ENCODE measurements at places on chromosomes 11 and 22. TPM values are rescaled to one million over a fixed set of nuclear protein-coding genes. Genes with fewer than 3 reads are reported as not detected.

Gene CD3E
- 1.4 TPM for total RNA-seq

Gene HTR3A
- 0.91 TPM for total RNA-seq

Gene IGSF9B
- total RNA-seq: 1.1 TPM

Gene TREH
- total RNA-seq: 1.1 TPM

Gene RCOR2
- total RNA-seq: 0.37 TPM

Gene SERGEF
- total RNA-seq: 17.8 TPM

Gene CASP4
- 51.0 TPM for total RNA-seq

Gene MRGPRE
- not detected for total RNA-seq

Gene MICAL3
- total RNA-seq: 24.2 TPM

- H3K27ac ChIP-seq: no peak overlapping the region
- no peaks in the 10 kb centered on the region for H3K27me3 ChIP-seq
- H3K36me3 ChIP-seq: no peaks in the 10 kb centered on the region
- H3K4me3 ChIP-seq: no peak overlapping the region
- DNase-seq: no peak
- H3K4me1 ChIP-seq: no peaks in the 10 kb centered on the region
Measured at GRCh38 chr22:22215659-22216449, 28.7 kb upstream of the VPREB1 start.

DNA sequence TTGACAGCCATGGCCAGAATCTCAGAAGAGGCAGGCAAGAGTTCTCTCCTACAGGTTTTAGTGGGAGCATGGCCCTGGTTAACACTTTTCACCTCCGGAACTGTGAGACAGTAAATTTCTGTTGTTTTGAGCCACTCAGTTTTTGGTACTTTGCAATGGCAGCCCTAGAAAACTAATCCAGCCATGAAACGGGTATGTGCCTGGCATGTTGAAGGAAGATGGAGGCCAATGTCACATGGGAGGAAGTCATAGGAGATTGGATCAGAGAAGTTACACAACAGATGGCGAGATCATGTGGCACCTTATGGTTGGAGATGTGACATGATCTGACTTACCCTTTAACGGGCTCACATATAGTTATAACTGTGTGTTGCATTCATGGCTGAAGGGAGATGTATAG, 63.2 kb upstream of the EED start:
- no peaks in the 10 kb centered on the region for H3K27me3 ChIP-seq
- no peak for DNase-seq
- no peaks in the 10 kb centered on the region for H3K36me3 ChIP-seq
- H3K4me1 ChIP-seq: no peaks in the 10 kb centered on the region

GRCh38 chr11:20023082-20023426, 137.2 kb downstream of the DBX1 start:
- no peaks in the 10 kb centered on the region for H3K36me3 ChIP-seq
- H3K27me3 ChIP-seq: no peaks in the 10 kb centered on the region
- peaks cover 18% of the 10 kb centered on the region for H3K4me1 ChIP-seq
- no peak overlapping the region for H3K27ac ChIP-seq
- no peak for DNase-seq
- H3K4me3 ChIP-seq: peak overlapping the region; percentile 38

- peaks cover 13% of the 10 kb centered on the region for H3K4me1 ChIP-seq
- no peak for DNase-seq
Measured at GRCh38 chr11:16335236-16335962, 20.9 kb downstream of the SOX6 start.

DNA sequence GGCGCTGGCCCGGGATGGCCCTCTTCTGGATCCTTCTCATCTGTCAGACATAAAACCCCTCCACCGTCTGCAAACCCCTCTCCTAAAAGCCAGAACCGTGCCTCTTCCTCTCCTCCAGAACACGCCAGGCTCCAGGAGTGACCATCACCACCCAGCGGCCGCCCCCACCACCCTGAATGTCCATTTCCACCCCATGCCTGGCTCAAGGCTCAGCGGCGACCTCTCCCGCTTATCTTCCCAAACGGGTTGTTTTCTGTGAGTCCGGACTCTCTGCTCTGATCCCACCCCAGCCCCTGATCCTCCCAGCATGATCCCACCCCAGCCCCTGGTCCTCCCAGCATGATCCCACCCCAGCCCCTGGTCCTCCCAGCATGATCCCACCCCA, 37.6 kb downstream of the CELSR1 start:
- H3K27ac ChIP-seq: no peak overlapping the region
- H3K4me1 ChIP-seq: no peaks in the 10 kb centered on the region

- no peak for DNase-seq
- H3K36me3 ChIP-seq: no peaks in the 10 kb centered on the region
- H3K27me3 ChIP-seq: no peaks in the 10 kb centered on the region
- H3K4me1 ChIP-seq: peaks cover 3% of the 10 kb centered on the region
- H3K27ac ChIP-seq: no peak overlapping the region
Measured at GRCh38 chr11:104898685-104899013, 389 bp upstream of the CASP12 start.

DNA sequence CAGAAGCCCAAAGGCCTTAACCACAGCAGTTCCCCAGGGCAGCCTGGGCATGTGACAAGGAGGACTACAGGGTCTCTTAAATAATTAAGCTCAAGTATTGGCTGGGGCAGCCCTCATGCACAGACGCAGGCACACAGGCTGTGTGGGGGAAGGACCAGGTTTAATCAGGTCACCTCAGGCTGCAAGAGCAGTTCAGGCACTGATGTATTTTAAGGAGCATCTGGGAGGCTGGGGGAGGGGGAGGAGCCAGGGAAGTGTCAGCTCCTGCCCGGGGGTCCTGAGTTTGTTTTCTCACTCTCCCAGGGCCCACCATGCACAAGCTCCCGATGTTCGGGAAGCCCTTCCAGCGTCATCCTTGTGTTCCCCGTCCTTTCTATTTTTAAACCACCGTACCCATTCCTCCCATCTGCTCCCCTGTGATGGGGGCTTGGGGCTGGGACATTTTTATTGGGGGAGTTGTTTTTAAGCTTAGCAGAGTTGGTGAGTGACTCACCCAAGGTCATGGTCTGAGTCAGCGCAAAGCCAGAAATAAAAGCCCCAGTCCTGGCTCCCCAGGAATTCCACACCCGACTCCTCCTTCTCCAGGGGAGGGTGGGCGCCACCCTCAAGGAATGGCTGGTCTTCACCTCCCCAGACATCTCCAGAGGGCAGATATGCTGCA, 2.4 kb downstream of the CSDC2 start:
- peak overlapping the region; percentile 33 for H3K4me3 ChIP-seq
- H3K4me1 ChIP-seq: no peaks in the 10 kb centered on the region
- H3K27ac ChIP-seq: no peak overlapping the region
- DNase-seq: no peak

DNA sequence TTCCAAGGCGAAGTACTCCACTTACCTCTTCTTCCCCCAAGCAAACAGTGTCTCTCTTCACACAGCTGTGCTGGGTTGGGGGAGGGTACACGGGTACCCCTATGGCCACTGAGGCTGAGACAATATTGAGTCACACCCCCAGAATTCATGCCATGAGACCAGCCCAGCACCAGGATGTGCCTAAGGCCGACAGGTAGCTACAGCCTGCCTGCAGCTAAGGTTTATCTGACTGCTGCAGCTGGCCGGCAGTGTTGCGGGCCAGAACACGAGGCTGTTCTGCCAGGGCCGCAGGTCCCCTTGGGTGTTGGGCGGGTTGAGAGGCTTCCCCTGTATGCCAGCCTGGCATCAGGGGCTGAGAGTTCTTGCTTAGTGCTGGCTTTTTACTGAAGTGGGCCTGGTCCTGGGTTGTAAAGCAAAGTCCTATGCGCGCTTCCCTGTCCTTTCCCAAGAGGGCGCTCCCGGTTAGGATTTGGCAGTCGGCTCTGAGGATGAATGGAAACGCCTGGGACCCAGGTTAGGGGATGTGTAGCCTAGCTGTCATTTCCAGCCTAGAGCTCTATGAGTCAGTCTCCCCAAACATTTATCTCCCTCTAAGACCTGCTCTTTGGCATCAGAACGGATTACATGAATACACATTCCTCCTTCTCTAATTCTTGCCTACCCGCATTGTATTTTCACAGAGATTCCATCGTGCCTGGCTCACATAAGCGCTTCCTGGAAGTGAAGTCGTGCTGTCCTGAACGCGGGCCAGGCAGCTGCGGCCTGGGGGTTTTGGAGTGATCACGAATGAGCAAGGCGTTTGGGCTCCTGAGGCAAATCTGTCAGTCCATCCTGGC, 7.1 kb downstream of the USP18 start:
- H3K4me1 ChIP-seq: no peaks in the 10 kb centered on the region
- H3K27me3 ChIP-seq: no peaks in the 10 kb centered on the region
- no peak overlapping the region for H3K4me3 ChIP-seq
- H3K36me3 ChIP-seq: no peaks in the 10 kb centered on the region

DNA sequence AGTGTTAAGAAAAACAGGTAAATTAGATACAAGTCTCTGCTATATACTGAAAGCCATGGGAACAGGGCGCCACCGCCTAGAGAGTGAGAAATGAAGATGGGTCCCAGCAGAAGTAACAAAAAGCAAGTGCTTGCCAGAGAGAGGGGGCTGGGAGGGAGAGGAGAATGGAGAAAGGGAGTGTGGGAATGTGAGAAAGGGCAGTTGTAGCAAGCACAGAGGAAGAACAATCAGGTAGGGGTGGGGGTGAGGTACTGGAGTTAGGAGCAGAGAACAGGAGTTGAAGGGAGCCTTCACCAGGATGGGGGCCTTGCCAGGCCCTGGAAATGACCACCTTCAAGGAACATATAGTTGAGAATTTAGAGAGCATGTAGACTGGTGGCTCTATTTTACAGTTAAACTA, 66.8 kb downstream of the TCF20 start:
- H3K27ac ChIP-seq: no peak overlapping the region
- DNase-seq: no peak
- no peaks in the 10 kb centered on the region for H3K4me1 ChIP-seq
- no peak overlapping the region for H3K4me3 ChIP-seq

GRCh38 chr11:12287009-12287373, 90.4 kb upstream of the PARVA start:
- no peak for DNase-seq
- H3K36me3 ChIP-seq: no peaks in the 10 kb centered on the region
- no peaks in the 10 kb centered on the region for H3K27me3 ChIP-seq

- no peak for DNase-seq
- H3K4me1 ChIP-seq: no peaks in the 10 kb centered on the region
- no peak overlapping the region for H3K4me3 ChIP-seq
- no peaks in the 10 kb centered on the region for H3K36me3 ChIP-seq
Measured at GRCh38 chr11:10716543-10717259, 23.1 kb upstream of the IRAG1 start.

GRCh38 chr11:16252373-16252772, 104.0 kb downstream of the SOX6 start:
- DNase-seq: no peak
- H3K36me3 ChIP-seq: no peaks in the 10 kb centered on the region
- no peaks in the 10 kb centered on the region for H3K27me3 ChIP-seq
- no peak overlapping the region for H3K27ac ChIP-seq

GRCh38 chr11:120835601-120836228, 188.2 kb upstream of the TBCEL start:
- H3K4me1 ChIP-seq: no peaks in the 10 kb centered on the region
- no peaks in the 10 kb centered on the region for H3K27me3 ChIP-seq
- H3K4me3 ChIP-seq: no peak overlapping the region
- H3K27ac ChIP-seq: no peak overlapping the region

DNA sequence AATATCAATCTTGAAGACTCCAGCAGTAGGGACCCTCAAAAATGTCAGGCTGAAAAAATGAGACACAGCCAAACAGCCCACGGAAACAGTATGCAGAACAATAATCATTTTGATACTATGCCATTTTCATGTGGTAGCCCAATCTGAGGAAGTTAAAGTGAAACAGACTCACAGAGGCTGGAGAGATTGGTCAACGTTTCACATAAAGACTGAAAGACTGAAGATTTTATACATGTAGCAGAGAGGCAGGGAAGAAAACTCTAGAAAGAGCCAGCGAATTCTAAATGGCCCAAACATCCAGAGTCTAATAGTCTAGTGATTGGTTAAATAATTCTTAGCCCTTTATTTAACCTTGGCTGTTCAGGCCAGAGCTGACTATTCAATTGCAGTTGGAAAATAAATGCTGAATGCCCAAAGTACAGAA, 49.4 kb downstream of the MAML2 start:
- no peaks in the 10 kb centered on the region for H3K27me3 ChIP-seq
- no peaks in the 10 kb centered on the region for H3K36me3 ChIP-seq
- no peak for DNase-seq
- peaks cover 23% of the 10 kb centered on the region for H3K4me1 ChIP-seq

- H3K27ac ChIP-seq: peak overlapping the region; percentile 90
- peaks cover 5% of the 10 kb centered on the region for H3K4me1 ChIP-seq
Measured at GRCh38 chr11:67118181-67118766, 789 bp upstream of the KDM2A start.

DNA sequence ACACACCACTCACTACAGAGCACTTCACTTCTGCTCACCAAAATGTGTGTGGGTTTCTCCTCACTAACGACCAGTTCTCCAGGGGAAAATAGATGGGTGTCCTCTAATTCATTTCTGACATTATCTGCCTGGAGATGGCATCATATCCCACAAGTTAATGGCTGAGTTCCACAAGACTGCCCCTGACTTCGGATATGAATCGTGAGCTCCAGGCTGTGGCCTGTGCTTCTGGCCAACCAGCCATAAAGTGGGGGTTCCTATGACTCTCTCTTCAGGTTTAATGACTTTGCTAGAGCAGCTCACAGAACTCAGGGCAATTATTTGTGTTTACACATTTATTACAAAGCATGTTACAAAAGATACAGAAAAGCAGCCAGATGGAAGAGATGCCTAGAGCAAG, 113.0 kb upstream of the SYT13 start:
- no peak overlapping the region for H3K27ac ChIP-seq
- H3K27me3 ChIP-seq: no peaks in the 10 kb centered on the region
- H3K4me1 ChIP-seq: no peaks in the 10 kb centered on the region
- no peak for DNase-seq

DNA sequence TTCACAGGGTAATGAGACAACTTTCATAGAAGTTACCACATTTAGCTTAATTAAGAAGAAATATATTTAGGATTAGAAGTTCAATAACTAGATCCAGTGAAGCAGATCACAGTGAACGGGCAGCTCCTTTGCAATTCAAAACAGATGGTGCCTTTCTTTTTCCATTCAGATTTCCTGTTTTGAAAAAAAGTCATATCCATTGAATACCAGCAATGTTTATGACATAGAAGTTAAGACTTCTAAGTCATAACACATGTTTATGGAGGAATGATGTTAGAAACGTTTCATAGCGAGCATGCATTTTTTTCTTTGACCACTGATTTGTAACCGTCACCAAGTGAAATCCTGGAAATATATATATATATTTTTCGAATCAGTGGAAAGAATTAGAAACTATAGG, 24.7 kb downstream of the LUZP2 start:
- no peaks in the 10 kb centered on the region for H3K36me3 ChIP-seq
- no peaks in the 10 kb centered on the region for H3K27me3 ChIP-seq
- no peak overlapping the region for H3K4me3 ChIP-seq
- no peak overlapping the region for H3K27ac ChIP-seq
- DNase-seq: no peak
- H3K4me1 ChIP-seq: no peaks in the 10 kb centered on the region

GRCh38 chr22:34000879-34001526, 80.7 kb upstream of the LARGE1 start:
- no peak overlapping the region for H3K4me3 ChIP-seq
- H3K27ac ChIP-seq: no peak overlapping the region
- no peaks in the 10 kb centered on the region for H3K36me3 ChIP-seq
- H3K4me1 ChIP-seq: no peaks in the 10 kb centered on the region
- no peak for DNase-seq
- no peaks in the 10 kb centered on the region for H3K27me3 ChIP-seq

Data from pancreas (tissue), 10 donors.